ENCODE measurements at places on chromosomes 6 and 20.

- no peak for DNase-seq
Measured at GRCh38 chr20:8608470-8608869, 460.4 kb upstream of the PLCB4 start.

- peak; percentile 89 for DNase-seq
Measured at GRCh38 chr6:43075670-43076463, at the start of gene PTK7. Gene PTK7, plus strand, starts transcription at chr6:43076314. Its CDS starts 175 bp downstream, at chr6:43076489.

GRCh38 chr6:137848672-137849071 lies 18.4 kb upstream of the TNFAIP3 start:
- DNase-seq: no peak

GRCh38 chr20:63024573-63025392 lies 18.0 kb upstream of the BHLHE23 start:
- DNase-seq: no peak

DNA sequence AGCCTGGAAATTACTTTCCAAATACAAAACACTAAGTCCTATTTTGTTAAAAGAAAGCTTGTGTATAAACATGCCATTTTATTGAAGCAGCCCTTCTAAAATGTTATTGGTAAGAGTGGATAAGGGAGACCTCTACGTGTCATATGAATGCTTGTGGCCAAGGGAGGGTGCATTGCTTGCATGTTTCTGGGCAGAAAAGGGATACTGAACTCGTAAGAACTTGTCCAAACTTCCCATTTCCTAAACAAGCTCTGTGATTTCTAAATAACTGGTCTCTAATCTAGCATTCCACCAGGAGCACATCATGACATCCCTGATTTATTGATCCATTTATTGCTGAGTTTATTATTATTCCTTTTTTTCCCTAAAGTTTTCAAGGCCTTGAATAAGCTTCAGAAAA lies 474.1 kb downstream of the CD109 start:
- no peak for DNase-seq

- DNase-seq: no peak
Measured at GRCh38 chr20:62588458-62589149, 53.7 kb upstream of the SLCO4A1 start.

DNA sequence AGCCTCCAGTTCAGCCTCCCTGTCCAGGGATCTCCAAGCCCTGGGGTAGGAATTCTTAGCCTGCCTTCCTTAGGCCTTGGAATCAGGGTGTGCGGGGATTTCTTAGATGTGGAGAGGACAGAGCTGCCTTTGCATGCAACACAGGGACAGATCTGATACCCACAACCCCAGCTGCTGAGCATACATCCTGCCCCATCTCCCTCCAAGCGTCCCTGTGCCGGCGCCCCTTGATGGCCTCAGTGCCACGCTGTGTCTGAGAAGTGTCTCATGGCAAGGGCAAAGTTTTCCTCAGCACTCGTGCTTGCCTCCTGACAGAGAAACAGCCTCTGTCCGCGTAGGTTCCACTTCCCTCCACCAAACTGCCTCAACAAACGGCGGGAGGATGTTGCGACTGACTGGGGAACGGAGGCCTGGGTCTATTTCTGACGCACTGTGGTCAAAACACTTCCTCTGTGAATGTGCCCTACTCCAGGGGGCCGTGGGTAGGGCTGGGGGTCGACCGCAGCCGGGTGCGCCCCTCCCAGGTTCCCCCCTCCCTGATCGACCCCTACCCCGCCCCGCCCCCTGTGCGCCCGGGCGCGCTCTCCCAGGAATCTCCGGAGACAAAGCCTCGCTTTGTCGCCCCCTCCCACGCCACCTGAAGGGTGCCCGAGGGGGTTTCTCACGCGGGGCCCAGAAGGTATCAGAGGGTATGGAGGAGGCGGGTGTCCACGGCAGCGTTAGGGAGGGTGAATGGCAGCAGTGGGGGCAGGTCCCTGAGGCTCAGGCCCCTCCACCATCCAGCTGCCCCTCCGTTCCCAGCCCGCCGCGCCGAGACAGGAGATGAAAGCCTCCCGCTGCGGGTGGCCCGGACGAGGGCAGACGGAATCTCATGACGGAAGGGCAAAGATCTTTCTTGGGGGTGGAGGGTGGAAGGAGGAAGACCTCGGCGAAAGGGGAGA lies 806 bp downstream of the MICAL1 start:
- peak; percentile 45 for DNase-seq

GRCh38 chr6:170157567-170158218 lies 133.2 kb downstream of the DLL1 start:
- DNase-seq: no peak

- DNase-seq: no peak
Measured at GRCh38 chr6:119929121-119929520, 579.6 kb upstream of the MAN1A1 start.

DNA sequence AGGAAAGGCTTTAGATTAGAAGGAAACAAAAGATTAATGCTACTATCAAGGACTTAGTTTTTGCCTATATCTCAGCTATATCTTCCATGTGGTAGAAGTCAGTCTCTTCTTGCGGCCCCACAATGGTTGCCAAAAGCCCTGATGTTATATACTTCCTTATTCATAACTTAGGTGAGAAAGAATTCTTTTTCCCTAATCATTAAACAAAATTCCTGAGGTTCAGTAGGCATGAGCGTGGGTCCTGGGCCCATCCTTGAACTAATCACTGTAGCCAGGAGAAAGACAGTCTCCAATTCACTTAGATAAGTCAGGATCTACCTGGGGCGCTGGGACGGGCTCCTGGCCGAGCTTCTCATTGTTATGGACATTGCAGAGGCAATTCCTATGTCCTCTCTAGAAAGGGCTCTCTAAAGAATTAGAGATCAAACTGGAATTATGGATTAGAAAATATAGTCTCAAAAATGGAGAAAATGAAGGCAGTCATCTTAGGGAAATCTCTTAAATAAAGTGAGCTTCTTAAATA lies 134.3 kb downstream of the KIF6 start:
- no peak for DNase-seq

GRCh38 chr6:74757813-74758212 lies 448.0 kb downstream of the COL12A1 start:
- DNase-seq: no peak

- DNase-seq: no peak
Measured at GRCh38 chr6:82570083-82570482, 206.5 kb downstream of the TPBG start.

DNA sequence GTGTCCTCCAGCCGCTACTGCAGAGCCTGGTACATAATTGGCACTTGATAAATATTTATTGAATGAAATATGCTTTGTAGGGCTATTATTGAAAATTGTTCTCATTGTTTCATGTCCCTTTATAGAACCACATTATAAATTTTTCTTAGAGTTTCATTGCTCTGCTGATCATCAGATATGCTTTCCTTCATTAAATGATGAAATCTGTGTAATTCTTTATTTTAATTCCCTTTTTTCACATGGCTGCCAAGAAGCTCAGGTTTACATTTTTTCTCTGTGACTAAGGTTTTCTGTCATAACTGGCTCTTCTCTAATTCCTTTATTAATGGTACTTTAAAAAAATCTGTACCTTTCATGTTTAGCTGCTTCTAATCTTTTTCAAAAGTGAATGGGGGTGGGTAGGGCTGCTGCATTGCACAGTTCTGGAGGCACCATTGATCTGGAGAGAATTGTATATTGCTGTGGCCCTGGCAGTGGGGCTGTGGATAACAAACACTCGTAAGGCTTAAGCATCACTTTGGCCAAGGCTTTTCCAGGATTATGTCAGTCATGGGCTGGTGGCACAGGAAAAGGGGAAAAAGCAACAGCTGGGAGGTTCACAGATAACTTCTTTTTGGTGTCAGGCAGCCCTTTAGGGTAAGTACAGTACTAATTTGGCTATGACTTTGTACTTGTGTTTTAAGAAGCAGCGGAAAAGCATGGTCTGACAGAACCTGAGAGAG lies 43.8 kb downstream of the ARFGEF2 start:
- no peak for DNase-seq

- DNase-seq: no peak
Measured at GRCh38 chr6:30612687-30613248, 4.3 kb downstream of the PPP1R10 start.

DNA sequence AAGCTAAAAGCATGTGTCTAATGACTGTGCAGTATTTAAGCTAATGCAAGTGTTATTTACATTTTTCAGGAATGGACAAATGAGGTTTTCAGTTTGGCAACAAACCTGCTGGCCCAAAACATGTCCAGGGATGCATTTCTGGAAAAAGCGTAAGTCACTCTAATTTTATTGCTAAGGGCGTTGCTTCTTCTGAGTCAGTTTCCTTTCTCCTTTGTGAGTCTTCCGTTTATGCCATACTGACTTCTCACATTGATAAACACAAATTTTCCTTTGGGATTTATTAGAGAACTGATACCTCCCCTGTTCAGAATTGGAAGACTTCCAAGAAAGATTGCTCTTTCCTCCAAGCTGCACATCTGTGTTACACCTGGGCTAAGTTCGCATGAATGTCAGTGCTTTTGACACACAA lies 422.9 kb upstream of the PLCB4 start:
- DNase-seq: no peak

DNA sequence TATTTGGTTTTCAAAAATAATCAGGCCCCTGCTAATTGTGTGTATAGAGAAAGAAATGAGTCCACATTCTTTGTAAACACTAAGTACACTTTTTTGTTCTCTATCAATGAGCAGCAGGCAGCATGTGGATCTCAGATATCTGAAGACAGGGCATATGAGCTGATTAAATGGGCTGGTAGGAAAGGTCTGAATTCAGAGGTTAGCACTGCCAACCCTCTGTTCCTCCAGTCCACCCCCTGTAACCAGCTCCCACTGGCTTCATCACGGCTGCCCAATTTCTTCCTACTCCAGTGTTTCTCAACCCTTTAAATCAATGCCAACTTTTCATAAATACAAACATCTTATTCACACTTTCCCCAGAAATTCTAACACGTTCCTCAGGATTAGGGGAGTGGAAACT lies 128.5 kb downstream of the TPBG start:
- DNase-seq: no peak
